ENCODE measurements at places on chromosomes 5 and 9. TPM values are rescaled to one million over a fixed set of nuclear protein-coding genes. Genes with fewer than 3 reads are reported as not detected.

Gene CD14
- 60.6 TPM for polyA plus RNA-seq

Gene PPP1R26
- 14.1 TPM for polyA plus RNA-seq

Gene ERBIN
- 22.3 TPM for polyA plus RNA-seq

Gene MEF2C
- polyA plus RNA-seq, result 25.2 TPM

Gene PCDH12
- 2.5 TPM for polyA plus RNA-seq

Gene MARCOL
- polyA plus RNA-seq, result not detected

Gene PCDHB6
- 1.1 TPM for polyA plus RNA-seq
